Breast epithelium (tissue), 4 donors: ENCODE measurements at places on chromosomes 3 and 15. TPM values are rescaled to one million over a fixed set of nuclear protein-coding genes. Genes with fewer than 3 reads are reported as not detected.

The ARHGEF26 gene
- 19.8 TPM for total RNA-seq

The GPR176 gene
- total RNA-seq = 4.4 TPM

The ATP13A3 gene
- 170 TPM for total RNA-seq

The CHRFAM7A gene
- total RNA-seq = 0.80 TPM

The SYNPR gene
- not detected for total RNA-seq

The LAMB2 gene
- 700 TPM for total RNA-seq
